GM12864 (cell line): ENCODE measurements at places on chromosomes 1 and 21.
A peak's percentile ranks its signal among the peaks of the same experiment; 100 is the strongest.

GRCh38 chr21:45333583-45334121 lies 46.0 kb upstream of the POFUT2 start:
- no peak for DNase-seq

DNA sequence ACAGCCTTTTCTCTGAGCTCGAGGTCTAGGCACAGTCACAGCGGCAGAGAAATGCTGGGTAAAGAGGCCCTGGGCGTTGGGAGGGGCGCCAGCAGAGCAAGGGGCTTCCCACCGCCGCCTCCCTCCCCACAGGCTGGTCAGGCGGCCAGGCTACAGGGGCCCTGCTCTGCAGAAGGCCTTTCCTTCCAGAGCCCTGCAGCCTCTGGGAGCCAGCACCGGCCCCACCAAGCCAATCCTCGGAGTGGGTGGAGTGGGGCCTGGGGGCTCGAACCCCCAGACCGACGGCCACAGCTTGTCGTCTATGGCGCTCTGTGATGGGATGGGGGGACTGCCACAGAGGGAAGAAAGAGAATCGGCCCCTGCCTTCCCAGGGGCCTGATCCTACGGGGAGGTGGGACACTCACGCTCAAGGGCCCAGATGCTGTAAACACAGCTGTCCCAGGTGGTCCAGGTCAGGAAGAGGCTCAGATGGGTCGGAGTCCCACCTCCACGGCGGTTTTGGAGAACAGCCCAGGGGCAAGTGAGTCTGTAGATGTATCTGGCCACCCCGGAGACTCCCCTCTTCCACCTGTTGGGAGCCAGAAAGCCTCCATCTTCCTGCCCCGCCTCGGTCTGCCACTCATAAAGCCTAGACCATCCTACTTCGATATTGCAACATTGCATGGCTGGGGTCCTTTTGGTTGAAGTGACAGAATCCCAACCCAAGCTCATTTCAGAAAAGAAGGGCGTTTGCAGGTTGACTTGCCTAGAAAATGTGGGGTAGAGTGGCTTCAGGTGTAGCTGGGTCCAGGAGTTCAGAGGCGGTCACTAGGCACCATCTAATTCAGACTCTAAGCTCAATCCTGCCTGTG lies 95.6 kb downstream of the SIK1 start:
- no peak for DNase-seq

DNA sequence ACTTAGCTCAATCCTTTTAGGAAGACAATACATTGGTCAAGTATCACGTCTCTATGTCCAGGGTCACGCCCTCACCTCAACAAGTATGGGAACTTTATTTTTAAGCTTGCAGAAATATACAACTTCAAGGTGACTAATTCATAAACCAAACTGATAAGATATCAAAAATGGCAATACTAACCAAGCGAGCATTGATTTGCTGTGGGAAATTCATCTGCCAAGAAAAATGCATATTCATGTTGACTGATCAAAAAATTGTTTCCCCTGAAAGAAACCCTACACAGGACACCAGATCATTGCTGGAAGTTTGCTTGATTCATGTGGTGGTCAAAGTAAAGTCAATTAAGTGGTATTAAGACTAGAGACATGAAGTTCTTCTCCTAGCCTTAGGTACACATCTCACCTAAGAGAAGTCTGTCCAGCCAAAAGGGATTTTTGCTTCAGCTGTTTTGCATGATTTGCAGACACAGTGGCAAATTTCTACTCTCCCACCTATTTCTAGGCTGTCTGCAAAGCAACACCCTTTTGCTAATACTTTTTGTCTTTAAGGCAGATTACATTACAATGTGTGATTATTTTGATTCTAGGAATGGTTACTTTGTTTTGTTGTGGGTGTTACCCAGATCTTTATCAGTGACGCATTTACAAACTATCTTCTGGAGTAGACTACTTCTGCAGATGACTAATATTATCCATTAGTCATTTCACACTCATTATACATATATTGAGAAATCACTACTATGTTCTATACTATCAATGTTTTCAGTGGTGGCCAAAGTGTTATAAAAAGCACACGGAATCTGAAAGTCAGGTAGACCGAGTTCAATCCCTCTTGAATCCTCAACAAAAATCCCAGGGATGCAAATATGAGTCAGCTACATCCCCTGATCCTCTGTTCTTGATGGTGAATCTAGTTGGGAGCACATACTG lies 12.4 kb downstream of the SAMSN1 start:
- no peak for DNase-seq

GRCh38 chr1:3978990-3979325 lies 78.9 kb upstream of the C1orf174 start:
- no peak for DNase-seq

GRCh38 chr1:36349241-36349671 lies 25.8 kb upstream of the EVA1B start:
- peak; percentile 88 for DNase-seq

DNA sequence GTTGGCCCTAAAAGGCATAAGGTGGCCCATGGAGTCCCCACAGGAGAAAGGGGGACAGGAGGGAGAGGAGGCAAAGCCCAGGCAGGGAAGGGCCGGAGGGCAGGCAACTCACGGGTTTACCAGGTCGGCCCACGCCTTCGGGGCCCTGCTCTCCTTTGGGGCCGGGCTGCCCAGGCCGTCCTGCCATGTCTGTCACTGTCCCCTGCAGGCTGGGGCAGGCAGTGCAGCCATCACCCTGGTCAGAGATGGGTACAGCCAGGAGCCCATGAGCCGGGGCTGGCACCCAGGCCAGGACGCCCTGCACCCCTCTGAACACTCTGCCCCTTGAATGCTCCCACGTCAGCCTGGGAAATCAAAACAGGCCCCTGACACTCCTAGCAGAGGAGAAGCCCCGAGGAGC lies 19.8 kb downstream of the COL16A1 start:
- DNase-seq, result no peak

DNA sequence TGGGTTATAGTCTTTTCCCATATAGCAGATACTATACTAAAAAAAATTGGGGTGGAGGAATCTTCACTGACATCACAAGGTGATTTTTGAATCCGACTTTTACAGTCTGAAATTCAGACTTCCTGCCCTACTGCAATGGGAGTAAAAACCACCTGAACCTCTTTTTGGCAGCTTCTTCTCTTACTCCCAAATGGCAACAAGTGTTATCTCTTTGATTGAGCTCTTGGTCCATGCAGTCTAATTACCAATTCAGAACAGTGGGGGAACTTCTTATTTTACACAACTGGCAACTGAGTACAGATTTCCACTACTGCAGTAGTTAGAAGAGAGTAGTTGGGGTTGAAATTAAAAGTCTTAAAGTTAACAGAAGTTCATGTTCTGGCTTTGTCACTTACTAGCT lies 62.3 kb downstream of the MACF1 start:
- no peak for DNase-seq

DNA sequence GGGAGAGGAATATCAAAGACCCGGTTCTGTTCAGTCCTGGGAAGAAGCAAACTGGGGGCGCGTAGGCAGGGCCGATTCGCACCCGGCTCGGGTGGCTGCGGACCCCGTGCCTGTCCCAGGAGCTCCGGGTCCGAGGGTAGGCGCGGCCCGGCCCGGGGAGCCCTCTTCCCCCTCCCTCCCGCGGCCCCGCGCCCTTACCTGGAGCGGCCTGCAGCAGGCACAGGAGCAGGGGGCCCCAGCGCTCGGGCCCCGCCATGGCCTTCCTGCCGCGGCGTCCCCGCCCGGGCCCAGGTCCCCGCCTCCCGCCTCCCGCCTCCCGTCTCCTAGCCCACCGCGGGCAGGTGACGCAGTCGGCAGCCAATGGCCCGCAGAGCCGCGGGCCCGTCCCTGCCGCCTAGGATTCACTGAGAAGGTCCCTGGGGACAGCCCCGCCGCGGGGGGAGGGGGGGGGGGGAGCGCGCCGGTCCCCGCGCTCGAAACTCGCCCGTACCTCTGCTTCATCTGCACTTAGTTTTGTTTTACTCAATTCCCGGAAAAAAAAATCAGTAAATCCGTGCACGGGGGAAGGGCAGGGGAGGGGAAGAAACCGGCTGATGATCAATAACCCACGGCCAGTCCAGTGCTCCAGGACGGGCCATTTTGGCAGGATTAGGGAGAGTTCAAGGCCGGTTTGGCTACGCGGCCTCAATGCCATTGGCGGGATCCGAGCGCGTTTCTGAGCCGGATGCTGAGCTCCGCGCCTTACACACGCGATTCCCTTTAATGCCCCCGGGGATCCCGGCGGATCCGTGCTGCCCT lies at the start of gene IFNLR1:
Gene IFNLR1, minus strand, starts transcription at position 297 of the 798 bp plus-strand sequence. Its CDS starts 41 bp downstream, at position 256.
- DNase-seq, result no peak

DNA sequence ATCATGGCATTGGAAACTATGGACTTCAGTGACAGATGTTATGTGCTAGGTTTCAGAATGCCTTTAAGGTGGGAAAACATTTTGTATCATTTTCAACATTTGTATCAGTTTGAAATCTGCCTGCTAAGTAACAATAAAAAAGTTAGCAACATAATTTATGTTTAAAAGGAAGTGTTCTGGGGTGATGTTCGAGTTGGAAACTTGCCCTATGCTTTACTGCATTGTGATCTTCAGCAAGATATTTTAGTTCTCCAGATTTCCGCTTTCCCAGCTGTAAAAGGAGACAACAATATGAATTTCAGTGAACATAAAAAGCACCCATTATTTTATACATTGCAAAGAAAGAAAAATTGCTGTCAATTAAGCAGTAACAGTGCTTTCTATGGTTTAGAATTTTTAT lies 187.4 kb downstream of the DISC1 start:
- DNase-seq, result no peak

- no peak for DNase-seq
Observed at GRCh38 chr21:46325073-46325912, 1.3 kb downstream of the PCNT start.

GRCh38 chr1:206803221-206803730 lies 31.0 kb upstream of the IL10 start:
- DNase-seq, result peak; percentile 94

GRCh38 chr1:216458812-216459211 lies 35.6 kb upstream of the USH2A start:
- DNase-seq, result no peak

DNA sequence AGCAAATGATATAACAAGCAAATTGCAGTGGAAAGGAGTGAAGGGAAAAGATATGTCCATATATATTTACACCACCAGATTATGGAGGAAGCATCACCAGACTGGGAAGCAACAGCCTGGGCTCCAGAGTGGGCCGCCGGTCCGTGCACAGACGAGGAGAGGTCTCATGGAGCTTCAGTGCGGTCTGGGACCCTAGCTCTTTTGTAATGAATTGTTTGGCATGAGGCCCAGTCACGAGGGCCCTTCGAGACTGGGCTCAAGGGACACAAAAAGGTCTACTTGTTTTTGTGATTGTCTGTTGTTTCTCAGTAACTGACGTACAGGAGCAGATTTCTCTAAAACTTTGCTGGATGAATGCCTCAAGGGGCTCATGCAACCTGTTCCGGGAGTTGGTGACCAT lies 12.9 kb upstream of the STUM start:
- no peak for DNase-seq

- no peak for DNase-seq
Observed at GRCh38 chr1:203619091-203619780, 7.4 kb upstream of the ATP2B4 start.

GRCh38 chr1:8736927-8737326 lies 80.5 kb downstream of the RERE start:
- DNase-seq, result no peak

DNA sequence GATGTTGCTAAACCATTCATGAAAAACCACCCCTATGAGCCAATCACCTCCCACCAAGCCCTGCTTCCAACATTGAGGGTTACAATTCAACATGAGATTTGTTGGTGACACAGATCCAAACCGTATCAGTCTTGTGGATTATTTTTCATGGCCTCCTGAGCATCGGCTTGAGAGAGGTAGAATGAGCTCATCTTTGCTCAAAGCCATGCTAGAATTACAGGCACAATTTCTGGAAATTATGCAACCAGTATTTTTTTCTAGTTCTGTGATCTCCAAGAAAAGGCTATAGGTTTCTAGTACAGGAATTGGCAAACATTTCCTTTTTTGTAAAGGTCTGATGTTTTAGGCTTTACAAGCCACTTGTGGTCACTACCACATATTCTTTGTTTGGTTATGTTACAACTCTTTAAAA lies 219.4 kb downstream of the DUSP10 start:
- no peak for DNase-seq

DNA sequence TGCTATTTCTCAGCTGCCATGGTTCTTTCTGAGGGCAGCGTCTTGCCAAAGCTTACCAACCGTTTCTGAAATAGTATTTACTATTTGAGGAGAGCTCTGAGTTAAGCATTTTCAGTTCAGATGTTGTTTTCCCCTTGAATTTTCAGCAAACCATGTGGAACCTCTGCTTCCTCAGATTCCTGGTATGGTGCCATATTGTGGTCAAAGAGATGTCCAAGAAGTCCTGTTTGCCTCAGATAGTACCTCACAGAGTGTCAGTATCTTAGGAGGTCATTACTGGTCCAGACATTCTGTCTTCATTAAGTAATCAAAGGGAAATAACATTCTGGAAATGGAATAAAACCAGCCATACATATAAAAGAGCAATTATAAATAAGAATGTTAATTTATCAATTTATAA lies 36.6 kb downstream of the VANGL2 start:
- DNase-seq, result no peak

DNA sequence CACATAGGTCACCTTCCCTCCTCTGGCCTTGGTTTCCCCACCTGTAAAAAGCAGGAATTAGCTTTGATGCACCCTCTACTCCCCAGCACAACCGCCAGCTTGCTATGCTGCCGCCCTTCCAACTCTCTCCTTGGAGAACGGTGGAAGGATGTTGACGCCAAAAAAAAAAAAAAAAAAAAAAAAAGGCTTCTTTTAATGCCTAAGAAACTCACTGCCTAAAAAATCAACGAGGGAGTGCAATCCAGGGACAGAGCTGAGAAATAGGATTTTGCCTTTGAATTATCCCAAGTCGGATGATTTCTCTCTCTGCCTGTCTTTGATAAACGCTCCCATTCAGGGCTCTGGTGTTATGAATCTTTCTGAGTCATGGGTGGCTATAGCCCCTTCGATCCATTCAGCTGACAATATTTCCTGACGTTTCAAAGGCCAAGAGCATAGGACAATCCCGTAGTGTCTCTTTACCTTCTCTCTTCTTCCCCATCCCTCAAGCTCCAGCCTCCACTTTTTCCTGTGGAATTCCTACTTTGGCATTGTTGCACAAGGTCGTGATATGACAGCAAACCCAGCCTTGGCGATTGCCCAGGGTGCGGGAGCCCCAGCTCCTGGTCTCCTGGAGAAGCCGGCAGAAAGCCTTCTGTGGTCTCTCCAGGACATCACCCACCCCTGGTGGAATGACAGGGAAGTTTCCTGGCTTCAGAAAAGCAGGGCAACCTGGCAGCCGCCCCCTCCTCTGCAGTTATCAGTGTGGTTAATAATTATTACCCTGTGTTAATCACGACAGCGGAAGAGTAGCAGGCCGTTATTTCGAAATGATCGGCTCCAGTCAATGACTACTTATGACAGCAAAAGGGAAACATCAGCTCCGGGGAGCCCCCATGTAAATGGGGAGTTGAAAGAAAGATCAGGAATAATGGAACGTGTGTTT lies 8.0 kb upstream of the PLXNA2 start:
- no peak for DNase-seq

DNA sequence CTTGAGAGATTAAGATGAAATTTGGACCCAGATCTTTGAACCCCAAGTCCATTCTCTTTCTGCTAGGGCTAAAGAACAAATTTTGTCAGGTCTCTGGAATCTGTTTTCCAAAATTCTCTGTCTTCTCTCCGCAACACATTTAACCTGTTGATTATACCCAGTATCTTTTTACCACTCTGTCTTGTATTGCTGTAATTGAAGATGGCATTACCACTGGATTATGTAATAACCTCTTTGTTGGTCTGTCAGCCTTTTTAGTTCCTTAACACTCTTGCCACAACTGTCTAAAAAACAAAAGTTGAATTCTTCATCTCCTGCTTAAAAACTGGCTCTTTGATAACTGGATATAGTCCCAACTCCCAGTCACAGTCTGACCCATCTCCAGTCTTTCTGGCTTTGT lies 3.0 kb downstream of the SRP9 start:
- DNase-seq, result no peak

- DNase-seq, result no peak
Observed at GRCh38 chr1:42937836-42938644, 20.6 kb downstream of the SLC2A1 start.
